Suppressor macrophage treated with lipopolysaccharide for 1 hour (primary cell): ENCODE measurements at places on chromosomes 12 and 14.

- no peak for DNase-seq
These were observed 460.0 kb downstream of the FUT8 start for GRCh38 chr14:65872536-65872935.

GRCh38 chr14:99667045-99667444 is 17.1 kb upstream of the CYP46A1 start:
- no peak for DNase-seq

- DNase-seq: no peak
These were observed 43.2 kb downstream of the SLC5A8 start for GRCh38 chr12:101166866-101167265.

GRCh38 chr12:65756956-65757511 is 67.2 kb upstream of the HMGA2 start:
- DNase-seq: no peak

GRCh38 chr14:95585953-95586620 is 51.2 kb downstream of the GLRX5 start:
- no peak for DNase-seq
